ENCODE measurements at places on chromosomes 7 and 10. TPM values are rescaled to one million over a fixed set of nuclear protein-coding genes. Genes with fewer than 3 reads are reported as not detected.
A peak's percentile ranks its signal among the peaks of the same experiment; 100 is the strongest.

Gene ZFAND4
- total RNA-seq, result 16.5 TPM

- no peak overlapping the region for H3K4me3 ChIP-seq
- DNase-seq, result peak; percentile 29
- H3K36me3 ChIP-seq, result no peaks in the 10 kb centered on the region
- H3K4me1 ChIP-seq, result peaks cover 4% of the 10 kb centered on the region
- peaks cover 8% of the 10 kb centered on the region for H3K27me3 ChIP-seq
Observed at GRCh38 chr7:95690367-95690947, 81.9 kb upstream of the DYNC1I1 start.

Gene UCN3
- not detected for total RNA-seq

GRCh38 chr7:78412216-78412858, 613.8 kb downstream of the PHTF2 start:
- H3K4me1 ChIP-seq, result no peaks in the 10 kb centered on the region
- H3K27me3 ChIP-seq, result peaks cover 1% of the 10 kb centered on the region
- H3K27ac ChIP-seq, result no peak overlapping the region
- H3K4me3 ChIP-seq, result no peak overlapping the region
- no peak for DNase-seq
- no peaks in the 10 kb centered on the region for H3K36me3 ChIP-seq

GRCh38 chr7:50608196-50608906, 43.1 kb upstream of the DDC start:
- H3K4me3 ChIP-seq, result no peak overlapping the region
- H3K27me3 ChIP-seq, result peaks cover 5% of the 10 kb centered on the region
- H3K36me3 ChIP-seq, result peaks cover 16% of the 10 kb centered on the region
- DNase-seq, result peak; percentile 43

DNA sequence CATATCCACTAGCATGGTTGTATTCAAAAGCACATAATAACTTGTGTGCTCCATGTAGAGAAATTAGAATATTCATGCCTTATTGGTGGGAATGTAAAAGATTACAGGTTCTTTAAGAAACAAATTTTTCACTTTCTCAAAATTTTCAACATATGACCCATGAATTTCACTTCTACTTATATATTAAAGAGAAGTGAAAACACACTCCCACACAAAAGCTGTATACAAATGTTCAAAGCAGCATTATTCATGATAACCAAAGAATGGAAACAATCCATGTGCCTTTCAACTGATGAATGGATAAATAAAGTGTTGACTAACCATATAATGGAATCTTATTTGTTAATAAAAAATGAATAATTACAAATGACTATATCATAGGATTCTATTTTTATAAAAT, 694.5 kb upstream of the PCDH15 start:
- H3K27me3 ChIP-seq, result no peaks in the 10 kb centered on the region
- H3K4me1 ChIP-seq, result no peaks in the 10 kb centered on the region
- DNase-seq, result no peak
- H3K4me3 ChIP-seq, result no peak overlapping the region
- no peaks in the 10 kb centered on the region for H3K36me3 ChIP-seq

GRCh38 chr7:25093268-25093826, 31.7 kb downstream of the CYCS start:
- peaks cover 12% of the 10 kb centered on the region for H3K4me1 ChIP-seq
- no peak overlapping the region for H3K27ac ChIP-seq

Gene TMEM270
- total RNA-seq, result not detected

GRCh38 chr10:4344492-4344994, 481.5 kb upstream of the AKR1E2 start:
- H3K27me3 ChIP-seq, result no peaks in the 10 kb centered on the region
- peaks cover 4% of the 10 kb centered on the region for H3K4me1 ChIP-seq
- H3K27ac ChIP-seq, result no peak overlapping the region
- no peaks in the 10 kb centered on the region for H3K36me3 ChIP-seq

Gene CACNB2
- total RNA-seq, result not detected
